ENCODE measurements at places on chromosomes 13 and 19. TPM values are rescaled to one million over a fixed set of nuclear protein-coding genes. Genes with fewer than 3 reads are reported as not detected.

SERPINE3 gene
- total RNA-seq: not detected

RUBCNL gene
- 1.1 TPM for total RNA-seq

TUBGCP3 gene
- total RNA-seq: 18.6 TPM

USPL1 gene
- 12.3 TPM for total RNA-seq

SPRED3 gene
- 0.26 TPM for total RNA-seq

IGFL1 gene
- not detected for total RNA-seq

SLC25A15 gene
- total RNA-seq: 3.4 TPM

ZNF665 gene
- 1.2 TPM for total RNA-seq

CACNG7 gene
- not detected for total RNA-seq

LYPD5 gene
- 0.28 TPM for total RNA-seq

ZNF844 gene
- 13.5 TPM for total RNA-seq

GRCh38 chr19:12984143-12984627, 11.1 kb upstream of the NFIX start:
- DNase-seq: peak; percentile 29

GRCh38 chr13:92823059-92823458, 403.5 kb upstream of the GPC6 start:
- DNase-seq: no peak

- no peak for DNase-seq
These were observed 40.6 kb upstream of the ZNF681 start for GRCh38 chr19:23799321-23799720.

DNA sequence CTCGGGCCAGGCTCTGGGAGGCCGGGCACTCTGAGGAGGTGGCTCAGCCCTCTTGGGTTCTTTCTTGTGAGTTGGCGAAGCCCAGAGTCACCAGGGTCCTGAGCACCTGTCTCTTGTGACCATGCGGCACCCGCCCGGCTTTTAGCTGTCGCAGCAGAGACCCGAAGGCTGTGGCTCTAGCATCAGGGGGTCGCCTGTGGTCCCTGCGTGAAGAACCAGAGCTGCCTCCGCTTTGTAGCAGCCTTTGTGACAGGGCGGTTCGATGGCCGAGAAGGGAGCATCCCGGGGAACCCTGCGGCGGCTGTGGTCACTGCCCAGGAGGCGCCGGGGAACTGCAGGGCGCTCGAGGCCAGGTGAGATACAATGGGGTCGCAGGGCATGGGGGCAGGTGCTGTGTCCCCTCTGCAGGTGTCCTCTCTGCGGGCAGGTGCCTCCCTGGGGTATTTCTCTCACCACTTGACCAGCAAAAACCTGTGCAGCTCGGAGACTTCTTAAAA, 10.4 kb downstream of the MCF2L start:
- DNase-seq: peak; percentile 51

GRCh38 chr13:52002361-52002760, 8.9 kb downstream of the ATP7B start:
- no peak for DNase-seq

GRCh38 chr19:33430674-33431277, 57.3 kb downstream of the CEBPG start:
- peak; percentile 86 for DNase-seq

DNA sequence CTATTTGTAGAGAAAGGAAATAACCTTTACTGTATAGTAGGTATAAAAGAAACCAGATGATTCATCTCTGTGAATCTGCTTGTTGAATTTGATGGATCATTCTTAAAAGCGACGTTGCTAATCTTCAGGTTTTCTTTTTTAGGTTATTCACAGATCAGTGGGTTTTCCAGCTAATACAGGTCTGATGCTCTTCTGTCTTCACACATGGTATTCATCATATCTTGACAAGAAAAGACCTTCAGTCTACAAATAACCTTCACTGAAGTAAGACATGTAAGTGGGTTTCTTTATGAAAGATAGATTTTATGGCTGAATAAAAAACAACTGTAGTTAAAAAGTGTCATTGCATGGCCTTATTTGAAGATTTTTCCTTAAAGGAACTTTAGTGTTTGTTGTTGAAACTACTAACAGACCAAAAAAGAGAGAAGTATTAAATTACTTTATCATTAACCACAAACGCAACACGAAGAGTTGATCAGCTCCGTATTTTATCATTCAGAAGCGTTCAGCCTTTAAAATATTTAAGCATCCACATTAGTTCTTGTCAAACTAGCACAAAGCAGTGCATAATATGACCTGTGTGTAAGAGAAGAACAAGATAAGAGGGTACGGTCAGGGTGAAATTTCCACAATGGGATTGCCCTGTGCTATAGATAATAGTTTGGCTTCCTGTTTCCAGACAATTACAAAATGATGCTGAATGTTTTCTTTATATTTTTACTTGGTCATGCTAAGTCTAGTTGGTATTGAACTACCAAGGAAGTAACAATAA, 299.5 kb downstream of the MZT1 start:
- DNase-seq: no peak

GRCh38 chr13:34044041-34044440, 226.1 kb downstream of the RFC3 start:
- no peak for DNase-seq

DNA sequence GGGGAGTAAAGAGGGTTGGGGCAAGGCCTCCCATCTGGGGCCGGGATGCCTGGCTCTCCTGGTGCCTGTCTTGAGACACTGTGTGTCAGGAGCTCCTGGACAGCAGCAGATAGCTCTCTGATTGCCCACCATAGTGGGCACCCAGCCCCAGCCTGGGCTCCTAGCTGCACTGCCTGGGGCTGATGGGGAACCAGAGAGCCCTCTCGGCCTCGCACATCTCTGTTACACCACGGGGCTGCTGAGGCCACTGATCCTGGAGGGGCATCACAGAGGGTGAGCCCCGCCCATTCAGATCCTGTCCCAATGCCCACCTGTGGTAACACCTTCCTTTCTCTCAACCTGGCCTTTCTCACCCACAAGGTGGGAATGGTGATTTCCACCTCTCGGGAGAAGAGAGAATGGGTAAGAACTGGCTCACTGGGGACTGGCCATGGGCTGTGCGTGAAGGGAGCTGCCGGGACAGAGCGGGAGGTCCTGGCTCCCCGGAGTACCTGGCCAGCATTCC, 135.9 kb downstream of the URI1 start:
- no peak for DNase-seq

DNA sequence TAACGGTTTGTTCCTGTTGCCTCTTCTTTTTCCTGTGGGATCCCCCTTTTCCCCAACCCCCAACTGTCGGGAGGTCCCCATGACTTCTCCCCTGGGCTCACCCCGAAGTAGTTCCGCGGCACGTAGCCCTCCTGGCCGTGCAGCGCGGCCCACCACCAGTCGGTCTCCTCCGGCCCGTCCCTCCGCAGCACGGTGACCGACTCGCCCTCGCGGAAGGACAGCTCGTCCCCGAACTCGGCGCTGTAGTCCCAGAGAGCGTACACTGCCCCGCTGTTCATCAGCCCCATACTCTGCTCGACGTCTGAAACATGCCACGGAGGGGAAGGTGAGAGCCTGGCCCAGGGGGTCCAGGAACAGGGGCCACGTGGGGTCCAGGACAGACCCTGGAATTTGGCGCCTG, 12.1 kb upstream of the ERCC2 start:
- DNase-seq: no peak

DNA sequence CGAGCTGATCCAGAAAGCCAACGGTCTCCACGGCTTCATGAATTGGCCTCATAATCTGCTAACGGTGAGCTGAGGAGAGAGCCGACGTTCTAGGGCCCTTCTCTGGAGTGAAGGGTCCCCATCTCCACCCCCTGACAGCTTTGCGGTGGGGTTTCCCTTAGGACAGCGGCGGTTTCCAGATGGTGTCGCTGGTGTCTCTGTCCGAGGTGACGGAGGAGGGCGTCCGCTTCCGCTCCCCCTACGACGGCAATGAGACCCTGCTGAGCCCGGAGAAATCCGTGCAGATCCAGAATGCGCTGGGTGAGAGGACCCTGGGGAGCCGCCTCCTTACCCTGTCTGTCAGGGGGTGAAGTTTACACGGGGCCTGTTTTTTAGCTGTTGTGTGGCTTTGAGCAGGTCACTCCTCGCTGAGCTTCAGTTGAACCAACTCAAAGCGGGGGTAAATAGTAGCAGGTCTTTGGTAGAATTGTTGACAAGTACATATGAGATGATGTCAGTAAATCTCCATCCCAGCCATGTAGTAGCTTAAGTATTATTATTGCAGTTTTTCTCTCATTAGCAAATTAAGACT, 801 bp downstream of the QTRT1 start:
- DNase-seq: no peak

DNA sequence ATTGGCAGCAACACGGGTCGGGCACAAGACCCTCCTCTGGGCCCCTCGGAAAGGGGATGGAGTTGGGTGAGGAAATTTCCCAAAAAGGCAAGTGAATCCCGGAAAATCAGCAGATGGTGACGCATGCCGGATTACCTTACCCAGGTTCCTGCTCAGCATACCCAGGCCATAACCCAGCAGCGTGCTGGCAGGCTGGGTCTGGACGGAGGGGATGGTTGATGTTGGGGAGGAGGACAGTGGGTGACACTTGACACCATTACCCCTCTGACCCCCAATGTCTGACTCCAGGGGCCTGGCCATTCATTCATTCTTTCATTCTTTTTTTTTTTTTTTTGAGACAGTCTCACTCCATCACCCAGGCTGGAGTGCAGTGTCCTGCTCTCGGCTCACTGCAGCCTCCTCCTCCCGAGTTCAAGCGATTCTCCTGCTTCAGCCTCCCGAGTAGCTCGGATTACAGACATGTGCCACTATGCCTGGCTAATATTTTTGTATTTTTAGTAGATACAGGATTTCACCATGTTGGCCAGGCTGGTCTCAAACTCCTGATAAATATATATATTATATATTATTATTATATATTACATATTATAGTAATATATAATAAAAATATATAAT, 799 bp downstream of the PVR start:
- DNase-seq: no peak

- DNase-seq: no peak
These were observed 17.6 kb downstream of the ZNF71 start for GRCh38 chr19:56612737-56613136.

- DNase-seq: no peak
These were observed 52.4 kb upstream of the SOX21 start for GRCh38 chr13:94764576-94765321.

GRCh38 chr19:40314656-40315055, 29.5 kb upstream of the AKT2 start:
- no peak for DNase-seq

DNA sequence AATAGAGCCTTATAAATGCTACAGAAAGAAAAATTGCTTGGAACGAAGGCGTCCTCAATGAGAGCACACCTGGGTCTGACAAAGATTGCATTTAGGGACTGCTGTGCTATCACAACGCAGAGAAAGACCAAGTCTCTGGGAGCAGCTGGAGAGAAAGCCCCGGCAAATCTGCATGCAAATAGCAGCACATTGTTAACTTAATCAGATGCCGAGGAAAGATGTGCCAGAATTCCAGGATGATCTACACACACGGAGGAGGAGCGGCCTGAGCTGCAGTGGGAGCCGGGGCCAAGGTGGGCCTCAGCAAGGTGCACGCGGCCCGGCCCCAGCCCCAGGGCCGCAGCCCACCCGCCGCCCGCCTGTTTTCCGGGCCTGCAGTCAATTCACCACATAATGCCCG, 1.4 kb downstream of the ZNF536 start:
- DNase-seq: no peak

DNA sequence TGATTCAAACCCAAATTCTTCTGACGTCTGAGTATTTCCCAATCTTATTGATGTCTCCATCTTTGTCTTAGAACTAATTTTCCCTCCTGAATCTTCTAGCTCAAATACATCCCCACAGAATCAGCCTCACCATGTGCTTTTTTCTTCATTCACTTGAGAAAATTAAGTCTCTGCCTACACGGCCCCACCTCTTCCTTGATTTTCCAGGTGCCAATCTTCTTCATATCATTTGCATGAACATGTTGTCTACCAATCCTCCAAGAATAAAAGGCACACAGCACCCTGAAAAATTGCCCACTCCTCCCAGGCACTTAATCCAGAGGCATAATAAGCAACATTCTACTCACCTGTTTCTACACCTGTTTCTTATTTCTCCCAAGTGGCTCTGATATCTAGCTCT, 408.1 kb upstream of the NBEA start:
- DNase-seq: no peak

DNA sequence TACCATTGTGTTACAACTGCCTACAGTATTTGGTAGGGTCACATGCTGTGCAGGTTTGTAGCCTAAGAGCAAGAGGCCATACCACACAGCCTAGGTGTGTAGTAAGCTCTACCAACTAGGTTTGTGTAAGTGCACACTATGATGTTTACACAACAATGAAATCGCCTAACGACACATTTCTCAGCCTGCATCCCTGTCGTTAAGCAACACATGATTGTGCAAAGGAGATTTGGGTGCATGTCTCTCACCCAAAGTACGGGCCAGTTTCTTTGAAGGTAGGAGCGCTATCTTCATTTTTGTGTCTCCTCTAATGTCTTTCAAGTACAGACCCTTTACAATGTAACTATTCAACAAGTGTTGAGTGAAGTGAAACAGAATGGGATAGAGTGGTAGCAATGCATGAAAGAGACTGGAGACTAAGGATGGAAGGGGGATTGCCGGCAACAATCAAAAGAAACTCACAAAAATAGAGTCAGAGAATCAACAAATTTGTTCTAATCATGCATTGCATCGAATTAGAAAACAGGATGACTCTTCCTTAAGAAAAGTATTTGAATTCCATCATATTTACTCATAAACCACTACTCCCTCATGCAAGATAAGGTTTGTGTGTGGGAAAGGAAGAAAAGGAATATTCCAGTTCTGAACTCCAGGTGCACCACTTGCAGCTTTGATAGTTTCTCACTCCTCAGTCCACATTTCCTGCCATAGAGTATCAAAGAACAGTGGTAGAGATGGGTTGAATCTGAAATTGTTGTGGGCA, 60.2 kb upstream of the TNFRSF19 start:
- DNase-seq: no peak

GRCh38 chr13:63425131-63425530, 2009.5 kb upstream of the PCDH20 start:
- DNase-seq: no peak

DNA sequence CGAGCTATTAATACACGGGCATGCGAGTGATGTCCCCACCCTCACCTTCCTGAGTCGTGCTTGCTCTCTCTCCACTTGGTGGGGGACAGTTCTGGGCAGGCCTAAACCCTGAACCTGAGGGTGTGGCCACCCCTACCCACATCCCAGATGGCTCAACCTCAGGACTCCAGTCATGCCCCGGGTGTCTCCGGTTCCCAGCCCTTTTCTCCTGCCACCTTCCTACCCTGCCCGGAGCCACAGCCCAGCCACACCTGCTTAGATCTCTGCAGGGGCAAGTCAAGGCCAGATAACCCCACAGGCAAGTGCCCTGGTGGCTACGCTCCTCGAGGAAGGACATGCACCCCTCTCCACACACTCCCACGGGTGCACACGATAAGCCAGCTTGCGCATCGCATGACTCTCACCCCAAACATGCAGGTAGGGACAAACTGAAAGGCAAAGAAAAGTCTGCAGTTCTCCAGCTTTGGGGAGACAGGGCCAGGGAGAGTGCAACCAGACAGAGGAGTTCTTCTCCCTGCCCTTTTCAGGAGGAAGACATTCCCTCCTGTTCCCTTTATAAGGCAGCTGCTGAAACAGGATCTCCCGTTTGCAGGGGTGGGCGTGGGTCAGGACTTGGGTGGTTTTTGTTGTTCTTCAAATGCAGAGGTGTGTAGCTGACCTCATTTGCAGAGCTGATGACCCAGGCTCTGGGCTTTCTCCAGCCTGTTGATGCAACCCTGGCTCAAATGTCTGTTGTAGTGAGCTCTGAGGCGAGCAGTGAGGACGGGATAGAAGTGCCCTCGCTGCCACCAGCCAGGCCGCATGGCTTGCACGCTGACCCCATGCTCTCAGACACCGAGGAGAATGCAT, 88.6 kb downstream of the DPF1 start:
- no peak for DNase-seq

GRCh38 chr19:55353803-55354697, 469 bp downstream of the COX6B2 start:
- peak; percentile 69 for DNase-seq

Data from right cardiac atrium (tissue), 5 donors.